SK-MEL-5 (cell line): ENCODE measurements at places on chromosomes 2 and 18. TPM values are rescaled to one million over a fixed set of nuclear protein-coding genes. Genes with fewer than 3 reads are reported as not detected.

DNA sequence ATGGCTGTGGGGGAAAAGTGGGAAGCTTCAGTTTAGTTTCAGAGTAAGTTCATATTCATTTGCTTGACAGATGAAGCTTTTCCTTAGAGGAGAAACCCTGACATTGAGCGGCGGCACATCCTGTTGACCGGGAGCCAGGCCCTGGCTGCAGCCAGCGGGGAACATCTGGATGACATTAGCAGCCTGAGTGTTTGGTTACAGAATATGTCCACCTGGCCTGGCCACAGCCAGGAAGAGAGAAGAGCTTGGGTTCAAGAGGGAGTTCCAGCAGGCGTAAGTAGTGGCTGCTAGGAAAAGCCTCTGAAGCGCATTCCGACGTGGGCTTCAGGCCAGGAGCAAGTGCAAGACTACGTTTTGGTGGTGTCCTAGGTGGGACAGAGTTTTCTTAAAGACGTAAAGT, 144.9 kb upstream of the MYCN start:
- DNase-seq, result no peak

DNA sequence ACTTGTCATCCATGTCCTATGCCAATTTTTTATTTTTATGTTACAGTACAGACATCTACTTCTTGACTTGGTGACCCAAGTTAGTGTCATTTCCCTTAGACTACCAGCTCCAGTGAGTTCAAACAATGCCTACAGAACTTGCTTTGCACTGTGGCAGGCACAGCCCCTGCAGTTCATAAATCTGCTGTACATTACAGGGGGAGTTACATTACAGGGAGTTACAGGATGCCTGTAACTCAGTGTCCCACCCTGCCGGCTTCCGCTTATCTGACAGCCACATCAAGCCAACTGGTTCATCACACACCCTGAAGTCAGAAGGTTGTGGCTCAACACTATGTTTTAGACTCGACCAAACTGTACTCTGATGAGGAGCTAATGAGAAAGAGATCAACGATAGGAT, 7.8 kb upstream of the NPAS2 start:
- no peak for DNase-seq

- no peak for DNase-seq
These were observed 107.9 kb downstream of the KLHL29 start for GRCh38 chr2:23492921-23493320.

Gene FSHR
- total RNA-seq, result not detected in 2 replicates

Gene IL37
- not detected in 2 replicates for total RNA-seq

GRCh38 chr2:74081030-74081762, 66.5 kb downstream of the BOLA3 start:
- no peak for DNase-seq

DNA sequence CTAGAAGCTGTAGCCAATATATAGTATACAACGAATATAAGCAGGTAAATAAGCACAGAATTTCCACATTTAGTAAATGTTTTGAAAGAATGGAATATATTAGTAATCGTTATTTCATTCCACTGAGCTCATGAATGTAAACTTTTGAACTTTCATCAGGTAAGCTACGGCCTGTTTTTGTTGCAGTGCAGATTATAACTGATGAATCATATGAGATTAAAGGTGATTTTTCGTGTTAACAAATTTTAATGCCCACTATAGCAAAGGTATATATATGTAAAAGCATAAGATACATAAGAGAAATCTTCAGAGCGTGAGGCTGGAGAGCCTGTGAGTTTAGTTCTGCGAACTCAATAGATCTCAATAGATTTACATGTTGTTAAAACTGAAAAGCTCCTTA, 1.1 kb downstream of the SCYGR1 start:
- no peak for DNase-seq

DNA sequence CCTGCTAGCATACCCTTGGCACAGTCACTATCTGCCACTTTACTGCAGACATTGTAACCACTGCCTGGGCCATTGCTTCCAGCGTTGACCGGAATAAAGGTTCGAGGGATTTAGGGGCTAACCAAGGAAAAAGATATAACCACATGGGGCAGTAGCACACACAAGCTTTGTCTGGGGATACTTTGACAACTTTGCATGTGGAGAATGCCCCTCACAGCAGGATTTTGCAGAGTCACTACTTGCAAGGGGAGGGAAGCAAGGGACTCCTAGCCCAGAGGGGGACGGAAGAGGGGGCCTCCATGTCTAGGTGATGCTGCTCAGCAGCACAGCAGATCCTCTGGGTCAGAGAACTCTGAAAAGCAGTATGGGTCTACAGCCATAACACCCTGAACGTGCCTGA, 138.7 kb downstream of the SPP2 start:
- DNase-seq, result no peak

DNA sequence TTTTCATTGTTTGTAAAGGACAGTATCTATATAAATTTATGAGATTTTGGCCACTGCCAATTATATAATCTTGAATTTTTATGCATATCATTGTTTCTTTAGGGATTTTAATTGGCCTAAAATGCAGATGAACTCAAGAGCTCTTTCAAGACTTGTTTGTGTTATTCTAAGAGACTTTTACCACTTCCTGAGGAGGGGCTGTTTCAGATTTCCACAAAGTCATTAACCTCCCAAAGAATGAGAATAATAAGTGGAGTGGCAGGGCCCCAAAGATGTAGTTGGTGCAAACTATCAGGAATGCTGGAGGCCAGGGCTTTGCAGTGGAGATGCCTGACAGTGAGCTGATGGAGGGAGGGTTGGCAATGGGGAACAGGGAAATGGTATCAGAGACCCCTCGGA, 15.5 kb upstream of the ACVR1 start:
- no peak for DNase-seq

GRCh38 chr18:45774065-45774521, 50.1 kb downstream of the SLC14A1 start:
- peak; percentile 10 for DNase-seq

DNA sequence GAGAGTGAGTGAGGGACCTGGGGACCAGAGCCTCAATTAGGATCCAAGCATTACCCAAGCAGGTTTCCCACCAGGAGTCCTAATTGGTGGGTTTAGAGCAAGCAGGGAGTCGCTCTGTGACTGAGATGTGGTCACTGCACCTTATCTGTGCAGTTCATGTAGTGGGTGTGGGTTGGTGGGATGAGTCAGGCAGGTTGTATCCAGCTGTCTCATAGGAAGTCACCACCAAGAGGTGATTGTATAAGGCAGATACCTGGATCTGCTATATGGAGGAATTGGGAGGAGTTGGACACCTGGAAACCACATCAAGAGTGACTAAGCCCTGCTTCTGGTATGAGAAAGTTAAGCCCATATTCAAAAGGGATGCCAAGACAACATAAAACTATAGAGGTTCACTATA, 106.8 kb downstream of the ARHGAP28 start:
- no peak for DNase-seq

DNA sequence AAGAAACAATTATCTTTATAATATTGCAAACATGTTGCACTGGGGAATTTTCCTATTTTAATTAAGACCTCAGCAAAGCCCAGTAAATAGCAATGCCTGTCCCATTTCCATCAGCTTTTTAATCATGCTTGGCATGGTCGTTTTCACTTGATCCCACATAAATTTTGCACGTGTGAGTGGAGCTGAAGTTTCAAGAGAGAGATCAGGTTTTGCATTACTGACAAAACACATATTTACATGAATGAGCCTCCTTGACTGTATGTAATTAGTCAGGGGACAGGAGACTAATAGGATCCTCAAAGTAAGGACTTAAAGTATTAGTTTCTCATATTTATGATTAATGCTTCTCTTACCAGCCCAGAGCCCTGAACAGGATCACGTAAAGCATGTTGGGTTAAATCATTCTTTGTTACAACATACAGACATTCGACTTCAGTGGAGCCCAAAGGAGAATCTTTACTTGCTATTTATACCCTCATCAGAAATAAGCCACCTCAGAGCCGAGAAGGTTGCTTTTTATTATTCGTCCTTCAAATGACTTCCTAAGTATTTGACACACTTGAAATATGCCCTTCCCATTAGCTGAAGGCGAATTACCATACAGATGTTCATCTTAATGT, 711.3 kb downstream of the GALR1 start:
- DNase-seq, result no peak

DNA sequence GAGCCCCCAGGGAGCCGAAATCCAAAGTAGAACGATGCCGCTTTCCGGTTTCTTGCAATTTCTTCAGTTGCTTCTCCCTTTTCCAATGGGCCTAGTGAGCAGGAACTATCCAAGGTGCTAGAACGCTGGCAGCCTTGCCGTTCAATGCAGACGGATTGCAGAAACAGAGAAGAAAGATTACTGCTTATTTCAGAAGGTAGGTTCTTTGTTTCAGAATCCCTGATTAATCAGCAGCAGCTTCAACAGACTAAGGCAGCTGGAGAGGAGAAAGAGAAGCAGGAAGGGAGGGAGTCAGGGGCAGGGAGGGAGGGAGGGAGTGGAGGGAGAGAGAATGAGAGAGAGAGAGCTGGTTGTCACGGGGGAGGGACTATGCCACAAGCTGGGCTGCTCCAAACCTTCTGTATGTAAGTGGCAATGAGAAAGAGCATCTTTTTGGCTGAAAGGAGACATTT, 576 bp downstream of the NYAP2 start:
- DNase-seq, result peak; percentile 20

DNA sequence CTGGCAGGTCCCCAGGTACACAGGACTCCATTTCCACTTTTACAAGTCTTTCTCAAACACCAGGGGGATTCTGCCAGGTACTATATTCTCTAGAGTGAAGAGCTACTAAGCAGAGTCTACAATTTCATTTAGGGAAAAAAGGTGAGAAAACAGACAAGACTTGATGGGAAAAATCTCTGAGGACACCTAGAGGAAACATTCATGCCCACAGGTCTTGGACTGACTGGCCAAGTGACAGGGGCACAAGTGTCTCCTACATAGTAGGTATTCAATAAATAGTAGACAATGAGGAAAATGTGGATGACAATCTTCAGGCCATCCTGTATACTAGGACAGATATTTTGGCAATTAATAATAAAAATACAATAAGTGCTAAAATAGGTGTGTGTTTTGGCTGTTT, 228.6 kb downstream of the CLIP4 start:
- peak; percentile 7 for DNase-seq

Gene PLCL1
- total RNA-seq, result 0.83 and 0.90 TPM in 2 replicates

Gene SSB
- 118 and 122 TPM in 2 replicates for total RNA-seq

GRCh38 chr2:129160879-129161278, 818.6 kb upstream of the RAB6C start:
- no peak for DNase-seq

DNA sequence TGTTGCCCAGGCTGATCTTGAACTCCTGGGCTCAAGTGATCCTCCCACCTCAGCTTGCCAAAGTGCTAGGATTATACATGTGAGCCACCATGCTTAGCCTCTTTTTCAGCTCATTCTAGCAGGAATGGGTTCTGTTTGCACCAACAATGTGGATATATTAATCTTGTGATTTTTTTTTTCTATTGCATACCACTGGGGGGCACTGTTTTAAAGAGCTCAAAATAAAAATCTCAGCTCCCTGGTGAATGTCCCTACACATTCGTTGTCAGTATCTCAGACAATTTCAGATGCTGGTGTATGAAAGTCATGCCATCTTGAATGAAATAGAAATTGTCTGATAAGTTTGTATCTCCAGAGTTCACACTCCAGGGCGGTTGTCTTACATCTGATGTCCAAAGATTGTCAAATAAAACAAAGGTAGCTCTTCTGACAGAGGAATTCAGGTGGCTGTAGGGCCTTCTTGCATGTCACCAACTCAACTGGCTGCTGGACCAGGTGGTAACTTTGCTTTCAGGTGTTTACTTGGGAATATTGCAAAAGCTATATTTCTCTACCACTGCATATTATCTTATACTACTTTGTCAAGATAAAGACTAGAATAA, 3.1 kb upstream of the MATN3 start:
- DNase-seq, result peak; percentile 78

DNA sequence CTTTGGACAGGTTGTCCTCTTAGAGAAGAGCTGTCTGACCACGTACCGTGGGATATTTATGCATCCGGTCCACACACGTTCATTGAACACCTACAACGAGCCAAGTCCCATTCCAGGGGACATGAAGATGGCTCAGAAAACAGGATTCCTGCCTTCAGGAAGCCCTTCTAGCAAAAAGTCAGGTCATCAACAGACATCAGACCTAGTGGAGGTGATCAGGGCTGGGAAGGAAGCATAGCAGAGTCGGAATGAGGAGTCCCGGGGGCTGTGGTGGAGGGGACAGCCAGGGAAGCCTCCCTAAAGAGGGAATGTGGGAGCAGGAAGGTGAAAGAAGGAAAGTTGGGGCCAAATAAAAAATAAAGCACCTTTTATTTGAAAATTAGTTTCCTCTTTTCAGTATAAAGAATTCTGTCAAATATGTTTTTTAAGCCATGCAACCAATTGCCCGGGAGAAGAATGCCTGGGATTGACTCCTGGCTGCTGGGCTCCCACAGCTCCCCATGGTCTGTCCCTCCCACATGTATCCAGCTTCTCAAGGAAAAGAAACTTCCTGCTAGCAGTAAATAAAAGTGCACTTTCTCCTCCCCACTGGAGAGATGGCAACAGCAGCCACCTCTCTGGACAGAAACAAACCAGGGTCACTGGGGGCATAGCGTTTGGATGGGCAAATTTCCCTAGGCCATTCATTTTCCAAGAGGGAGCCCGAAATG, 144.8 kb downstream of the SMAD7 start:
- DNase-seq, result no peak

- DNase-seq, result peak; percentile 82
These were observed 20.7 kb upstream of the DNAH6 start for GRCh38 chr2:84495539-84496146.

DNA sequence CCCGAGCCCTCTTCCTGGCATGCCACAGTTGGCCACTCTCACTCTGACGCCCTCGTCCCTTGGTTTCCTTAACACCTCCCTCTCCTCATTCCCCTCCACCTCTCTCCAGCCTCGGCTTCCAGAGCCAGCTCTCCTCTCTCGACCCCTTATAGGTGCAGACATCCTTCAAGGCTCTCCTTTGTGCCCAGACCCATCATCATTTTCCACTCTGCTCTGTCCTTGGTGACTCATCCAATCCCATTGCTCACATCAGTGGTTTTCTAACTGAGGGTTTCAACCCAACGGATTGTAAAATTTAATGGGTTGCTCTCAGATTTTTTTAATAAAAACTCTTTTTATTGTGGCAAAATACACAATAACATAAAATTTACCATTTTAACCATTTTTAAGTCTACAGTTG, 6.2 kb downstream of the ST8SIA5 start:
- no peak for DNase-seq

- DNase-seq, result no peak
These were observed 126.6 kb upstream of the NRP2 start for GRCh38 chr2:205555566-205556230.

DNA sequence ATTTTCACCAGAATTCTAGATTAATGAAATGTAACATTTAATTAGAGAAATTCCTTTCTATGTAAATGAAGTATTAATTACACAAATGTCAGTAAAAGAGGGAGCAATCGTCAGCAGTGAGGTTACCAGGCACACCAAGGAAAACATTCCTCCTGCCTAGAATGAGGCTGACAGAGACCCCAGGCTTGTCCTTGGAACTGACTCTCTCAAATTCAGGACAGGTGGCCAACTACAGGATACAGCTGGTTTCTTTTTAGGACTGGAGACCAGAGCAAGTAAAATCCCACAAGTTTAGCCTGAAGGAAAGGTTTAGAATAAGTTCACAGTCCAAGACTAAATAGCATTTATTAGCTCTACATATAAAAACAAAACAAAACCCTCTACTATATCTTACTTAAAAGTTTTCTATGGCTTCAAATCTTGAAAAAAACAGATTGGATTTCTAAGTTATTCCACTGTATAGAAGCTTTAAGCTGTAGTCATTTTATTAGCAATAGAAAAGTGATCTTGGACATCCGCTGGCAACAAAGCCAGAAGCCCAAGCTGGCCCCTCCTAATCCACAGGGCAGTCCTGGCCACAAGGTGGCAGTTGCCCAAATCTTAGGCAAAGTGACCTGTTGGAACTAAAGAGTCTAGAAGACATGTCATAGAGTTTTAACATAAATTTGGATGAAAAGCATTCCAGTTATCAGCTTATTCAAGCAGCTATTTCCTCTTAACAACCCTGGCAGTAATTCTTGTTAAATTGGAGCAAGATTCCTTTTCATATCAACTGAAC, 81.0 kb downstream of the SP3 start:
- peak; percentile 64 for DNase-seq
